ENCODE measurements at places on chromosomes 3 and 15. TPM values are rescaled to one million over a fixed set of nuclear protein-coding genes. Genes with fewer than 3 reads are reported as not detected.
A peak's percentile ranks its signal among the peaks of the same experiment; 100 is the strongest.

- DNase-seq, result no peak
These were observed 327 bp upstream of the CCDC13 start for GRCh38 chr3:42773409-42773751.

GRCh38 chr15:56837273-56837672 lies 81.2 kb upstream of the TCF12 start:
- DNase-seq, result no peak

- no peak for DNase-seq
These were observed 93.2 kb downstream of the ANO10 start for GRCh38 chr3:43528498-43529099.

DUOX1 gene
- total RNA-seq, result not detected

DNA sequence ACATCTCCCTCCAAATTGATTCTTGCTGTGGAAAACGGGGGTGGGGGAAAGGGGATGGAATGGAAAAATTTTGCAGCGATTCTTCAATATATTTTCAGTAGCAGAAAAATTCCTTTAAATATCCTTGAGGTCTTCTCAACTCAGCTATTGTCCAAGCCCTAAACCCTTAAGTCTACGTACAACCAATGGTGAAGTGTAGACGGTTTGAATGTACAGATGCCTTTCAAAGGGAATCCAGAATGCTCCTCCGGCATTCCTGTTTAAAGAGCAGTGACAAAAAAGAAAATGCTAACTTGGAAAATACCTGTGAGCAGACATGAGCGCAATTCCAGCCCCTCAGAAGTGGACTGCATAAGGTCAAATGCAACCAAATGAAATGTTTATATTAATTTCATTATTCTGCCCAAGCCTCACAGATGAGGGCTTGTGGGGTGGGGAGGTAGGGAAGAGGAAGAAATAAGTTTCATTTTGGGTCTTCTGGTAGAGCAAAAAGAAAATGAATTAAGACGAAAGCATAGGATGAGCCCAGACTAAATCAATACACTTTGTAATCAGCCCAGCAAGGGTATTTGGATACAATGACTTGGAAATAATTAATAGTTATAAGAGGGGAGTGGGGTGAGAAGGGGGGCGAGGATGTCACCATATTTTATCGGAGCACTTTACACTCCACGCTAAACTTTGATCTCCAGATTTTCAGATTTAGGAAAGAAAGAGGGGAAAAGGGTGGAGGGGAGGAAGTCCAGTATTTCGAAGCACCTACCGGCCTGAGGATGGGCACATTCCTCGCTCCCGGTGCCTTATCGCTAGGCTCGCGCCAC lies 2.7 kb downstream of the FOXP1 start:
- no peak for DNase-seq

- DNase-seq, result no peak
These were observed 75.9 kb downstream of the TMEM108 start for GRCh38 chr3:133113927-133114597.

TM4SF18 gene
- total RNA-seq, result not detected

CASR gene
- not detected for total RNA-seq

PLA2G4D gene
- total RNA-seq, result not detected

GRCh38 chr3:65811086-65811761 lies 227.5 kb downstream of the MAGI1 start:
- DNase-seq, result no peak

- DNase-seq, result peak; percentile 50
These were observed 39.8 kb downstream of the CLK3 start for GRCh38 chr15:74655424-74655823.

STRIT1 gene
- not detected for total RNA-seq

DNA sequence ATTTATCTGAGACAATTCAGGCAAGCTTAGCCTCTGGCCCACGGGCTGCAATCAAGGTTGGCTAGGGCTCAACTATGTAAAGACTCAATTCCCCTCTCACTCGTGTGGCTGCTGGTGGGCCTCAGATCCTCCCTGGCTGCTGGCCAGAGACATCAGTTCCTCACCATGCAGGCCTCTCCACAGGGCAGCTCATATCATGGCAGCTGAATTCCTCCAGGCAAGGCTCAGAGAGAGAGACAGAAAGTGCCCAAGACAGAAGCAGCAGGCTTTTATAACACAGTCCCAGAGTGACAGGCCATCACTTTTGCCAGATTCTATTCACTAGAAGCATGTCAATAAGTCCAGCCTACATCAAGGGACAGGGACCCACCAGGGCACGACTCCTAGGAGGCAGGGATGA lies 63.2 kb downstream of the XXYLT1 start:
- no peak for DNase-seq

ADAMTS7 gene
- total RNA-seq, result 0.60 TPM

RBPMS2 gene
- total RNA-seq, result not detected

GRCh38 chr15:73575636-73576247 lies 57.4 kb downstream of the NPTN start:
- no peak for DNase-seq

- DNase-seq, result peak; percentile 80
These were observed at the start of gene SH3GL3 for GRCh38 chr15:83446904-83447709. Gene SH3GL3, plus strand, starts transcription at chr15:83447341. Its CDS starts 193 bp downstream, at chr15:83447534.

PRRT3 gene
- total RNA-seq, result 5.6 TPM

FGD5 gene
- not detected for total RNA-seq

DNA sequence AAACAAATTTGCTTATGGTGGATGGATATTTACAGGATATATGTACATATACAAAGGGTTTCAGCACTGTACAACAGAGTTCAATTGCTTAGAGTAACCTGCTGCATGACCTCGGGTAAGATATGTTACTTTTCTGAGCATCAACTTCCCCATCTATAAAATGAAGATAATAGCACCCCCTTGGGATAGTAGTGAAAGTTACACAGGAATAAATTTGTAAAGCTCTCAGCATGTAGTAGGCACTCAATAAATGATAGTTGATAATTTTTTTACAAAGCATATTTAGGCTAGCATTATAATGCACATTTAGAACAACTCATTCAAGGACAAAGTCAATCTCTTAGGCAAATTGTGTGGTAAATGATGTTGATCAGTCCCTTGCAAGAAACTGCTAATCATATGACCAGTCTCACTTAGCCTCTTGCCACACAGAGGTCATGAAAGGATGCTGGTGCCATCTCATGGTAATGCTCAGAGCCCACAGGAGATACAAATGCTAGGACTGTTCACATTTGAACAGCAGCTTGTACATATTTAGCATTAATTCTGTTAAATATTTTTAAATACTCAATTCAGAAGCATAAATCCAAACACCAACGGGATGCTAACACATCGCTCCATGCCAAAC lies 123.9 kb downstream of the MAGI1 start:
- DNase-seq, result no peak

DNA sequence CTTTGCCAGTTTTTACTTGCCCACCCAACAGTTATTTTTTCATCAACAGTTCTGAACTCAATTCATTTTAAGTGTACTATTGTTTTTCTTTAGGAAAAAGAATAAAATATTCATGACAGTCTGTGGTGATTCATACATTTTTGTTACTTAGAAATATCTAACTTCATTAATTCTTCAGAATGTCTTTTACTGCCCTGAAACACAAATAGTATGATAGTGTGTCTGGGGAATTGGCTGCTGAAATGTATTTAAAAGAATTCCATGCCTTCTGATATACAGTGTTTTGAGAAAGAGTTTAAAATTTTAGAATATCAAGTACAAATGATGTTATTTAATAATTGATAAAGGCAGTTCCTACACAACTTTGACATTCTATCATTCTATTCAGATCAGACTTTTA lies 854.1 kb downstream of the NAALADL2 start:
- DNase-seq, result no peak

DNA sequence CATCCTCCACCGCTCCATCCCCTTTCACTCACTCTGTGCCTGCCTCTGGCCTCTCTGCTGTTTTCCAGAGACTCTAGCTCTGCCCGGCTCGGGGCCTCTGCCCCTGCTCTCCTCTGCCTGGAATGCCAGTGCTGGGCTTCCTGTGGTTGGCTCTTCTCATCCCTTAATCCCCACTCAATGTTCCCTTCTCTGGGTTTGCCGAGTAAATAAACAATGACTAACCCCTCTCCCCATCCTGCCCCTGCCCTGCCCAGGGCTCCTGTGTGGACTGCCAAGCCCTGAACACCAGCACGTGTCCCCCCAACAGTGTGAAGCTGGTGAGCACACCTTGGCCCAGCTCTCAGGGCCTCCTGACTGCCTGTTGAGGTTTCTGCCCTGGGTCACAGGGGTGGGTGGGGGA lies 12.2 kb downstream of the STAB1 start:
- DNase-seq, result no peak

DNA sequence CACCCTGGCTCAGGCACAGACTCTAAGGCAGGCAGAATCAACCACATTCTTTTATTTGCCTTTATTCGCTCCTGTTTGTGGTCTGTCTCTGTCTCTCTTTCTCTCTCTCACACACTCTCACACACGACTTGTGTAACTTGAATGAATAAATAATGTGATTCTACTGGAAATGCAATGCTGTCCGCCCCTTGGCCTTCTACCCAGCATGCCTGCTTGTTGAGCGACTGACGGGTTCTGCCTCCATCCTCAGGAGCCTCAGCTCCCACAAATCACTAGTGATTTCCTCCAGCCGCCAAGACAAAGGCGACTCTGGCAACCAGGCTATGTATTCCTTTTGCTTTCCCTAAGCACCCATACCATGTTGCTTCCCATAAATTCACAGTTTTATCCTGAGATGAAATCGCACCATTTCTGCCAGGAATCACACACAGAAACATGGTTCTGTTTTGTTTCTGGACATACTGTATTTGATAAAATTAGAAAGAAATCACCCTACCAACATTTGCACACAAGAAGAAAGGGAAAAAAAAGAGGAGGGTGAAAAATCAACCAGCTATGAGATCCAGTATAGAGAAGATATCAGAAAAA lies 460.8 kb downstream of the MAGI1 start:
- DNase-seq, result no peak

- DNase-seq, result no peak
These were observed 2.8 kb upstream of the CLRN1 start for GRCh38 chr3:150975086-150975991.

QTRT2 gene
- 31.6 TPM for total RNA-seq

DNA sequence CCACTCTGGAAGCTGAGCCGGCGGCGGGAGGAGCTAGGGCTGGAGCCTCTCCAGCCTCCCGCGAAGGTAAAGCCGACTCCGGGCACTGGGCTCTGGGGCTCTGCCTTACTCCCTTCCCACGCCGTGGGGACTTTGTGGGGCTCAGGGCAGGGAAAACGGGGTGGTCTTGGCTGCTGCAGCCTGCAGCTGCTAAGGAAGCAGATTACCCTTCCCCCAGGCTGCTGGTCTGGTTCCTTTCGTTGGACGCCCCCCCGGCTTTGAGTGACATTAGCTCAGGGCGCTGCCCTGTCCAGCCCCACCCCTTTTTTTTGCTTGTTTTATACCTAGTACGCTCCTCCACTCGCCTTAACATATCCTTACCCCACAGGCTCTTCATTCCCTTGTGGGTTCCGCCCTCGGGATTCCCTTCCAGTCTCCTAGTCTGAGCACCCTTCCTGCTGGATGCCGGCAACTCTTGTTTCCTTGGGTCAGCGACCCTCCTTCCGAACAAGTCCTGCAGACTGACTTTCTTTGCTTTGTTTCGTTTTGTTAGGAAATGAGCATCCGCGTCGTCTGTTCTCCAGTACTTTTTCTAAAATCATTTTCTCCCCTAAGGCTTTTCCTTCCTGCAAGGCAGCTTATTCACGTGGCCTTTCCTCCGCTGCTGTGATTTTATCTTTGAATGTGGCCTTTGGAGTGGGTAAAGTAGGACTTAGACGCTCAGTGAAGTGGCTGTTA lies 551 bp downstream of the DNAJC13 start:
- DNase-seq, result peak; percentile 72

SUSD5 gene
- total RNA-seq, result not detected

DNA sequence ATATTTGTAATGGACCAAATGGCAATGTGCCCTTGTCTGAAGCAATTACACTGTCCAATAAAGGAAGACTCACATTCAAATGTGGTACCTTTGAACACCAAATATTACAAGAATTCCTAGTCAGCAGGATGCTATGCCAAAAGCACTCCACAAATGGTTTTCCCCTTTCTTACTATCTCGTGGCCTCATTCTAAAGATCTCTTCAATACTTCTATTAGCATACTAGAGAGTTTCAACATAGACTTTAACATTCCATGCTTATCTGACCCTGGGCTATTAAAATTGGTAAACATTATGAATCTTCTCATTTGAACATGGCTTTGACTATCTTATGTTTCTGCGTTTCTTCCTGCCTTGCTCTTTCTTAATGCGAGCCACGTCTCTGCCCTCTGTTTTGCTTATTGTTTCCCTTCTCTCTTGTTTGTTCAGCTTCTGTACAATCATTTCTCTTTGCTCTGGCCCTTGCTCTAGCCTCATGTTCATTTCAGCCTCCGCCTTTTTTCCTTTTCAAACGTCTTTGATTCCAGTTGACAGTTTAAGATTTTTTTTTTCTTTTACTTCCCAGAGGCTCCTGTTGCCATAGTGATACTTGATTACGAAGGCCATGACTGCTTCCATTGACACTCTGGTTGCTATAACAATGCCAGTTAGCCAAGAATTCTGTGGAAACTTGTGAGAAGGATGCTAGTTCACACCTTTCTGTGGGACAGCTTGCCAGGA lies 49.5 kb upstream of the SLC9A9 start:
- DNase-seq, result no peak

GRCh38 chr15:37106490-37107001 lies 6.2 kb upstream of the MEIS2 start:
- peak; percentile 49 for DNase-seq

TUSC7 gene
- not detected for total RNA-seq

- no peak for DNase-seq
These were observed 15.0 kb upstream of the SEC22A start for GRCh38 chr3:123186695-123187094.

ZKSCAN7 gene
- 4.7 TPM for total RNA-seq

PTPRG gene
- not detected for total RNA-seq

- DNase-seq, result no peak
These were observed 56.7 kb upstream of the SNRPA1 start for GRCh38 chr15:101351736-101352135.

DNA sequence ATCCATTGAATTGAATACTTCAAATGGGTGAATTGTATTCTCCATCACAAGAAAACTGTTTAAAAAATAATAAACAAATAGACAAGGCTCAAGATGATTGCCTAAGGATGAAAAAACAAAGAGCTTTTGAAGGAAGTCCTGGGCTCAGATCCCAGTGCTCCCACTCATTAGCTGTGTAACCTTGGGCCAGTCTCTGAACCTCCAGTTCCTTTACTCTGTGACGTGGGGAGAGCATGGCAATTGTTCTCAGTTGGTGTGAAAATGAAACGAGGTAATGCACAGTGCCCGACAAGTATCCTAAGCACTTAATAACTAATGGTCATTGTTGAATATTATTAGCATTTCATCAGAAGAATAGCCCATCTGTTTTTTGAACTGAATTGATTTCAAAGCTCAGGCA lies 40.7 kb downstream of the TNIK start:
- no peak for DNase-seq

- DNase-seq, result no peak
These were observed 44.1 kb downstream of the CD200R1 start for GRCh38 chr3:112930771-112931170.

MRPL3 gene
- total RNA-seq, result 168 TPM

HEG1 gene
- total RNA-seq, result 25.8 TPM
